Naive thymus-derived CD4-positive, alpha-beta T cell (primary cell): ENCODE measurements at places on chromosomes 12 and 14. TPM values are rescaled to one million over a fixed set of nuclear protein-coding genes. Genes with fewer than 3 reads are reported as not detected.

- H3K27me3 ChIP-seq = no peaks in the 10 kb centered on the region
- H3K27ac ChIP-seq = no peak overlapping the region
- H3K4me3 ChIP-seq = no peak overlapping the region
- peaks cover 1% of the 10 kb centered on the region for H3K4me1 ChIP-seq
- no peaks in the 10 kb centered on the region for H3K36me3 ChIP-seq
- no peak for DNase-seq
Measured at GRCh38 chr12:11677752-11678151, 28.3 kb downstream of the ETV6 start.

DNA sequence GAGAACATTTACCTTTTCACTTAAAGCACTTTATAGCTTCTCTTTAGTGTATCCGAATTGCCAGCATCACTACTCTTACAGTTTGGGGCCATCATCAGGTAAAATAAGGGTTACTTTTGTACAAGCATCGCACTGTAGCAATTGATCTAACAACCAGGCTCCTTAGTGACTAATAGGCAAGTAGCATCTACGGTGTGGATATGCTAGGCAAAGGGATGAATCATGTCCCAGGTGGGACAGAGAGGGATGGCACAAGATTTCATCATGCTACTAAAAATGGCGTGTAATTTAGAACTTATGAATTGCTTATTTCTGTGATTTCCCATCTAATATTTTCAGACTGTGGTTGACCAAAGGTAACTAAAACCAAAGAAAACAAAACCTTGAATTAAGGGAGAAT, 582.3 kb downstream of the KCNH5 start:
- DNase-seq = no peak
- H3K4me1 ChIP-seq = no peaks in the 10 kb centered on the region
- no peak overlapping the region for H3K4me3 ChIP-seq
- H3K27ac ChIP-seq = no peak overlapping the region

GRCh38 chr12:15714256-15714655, 74.9 kb downstream of the EPS8 start:
- H3K4me1 ChIP-seq = no peaks in the 10 kb centered on the region
- no peak overlapping the region for H3K4me3 ChIP-seq
- H3K27me3 ChIP-seq = no peaks in the 10 kb centered on the region
- no peaks in the 10 kb centered on the region for H3K36me3 ChIP-seq
- no peak for DNase-seq

DNA sequence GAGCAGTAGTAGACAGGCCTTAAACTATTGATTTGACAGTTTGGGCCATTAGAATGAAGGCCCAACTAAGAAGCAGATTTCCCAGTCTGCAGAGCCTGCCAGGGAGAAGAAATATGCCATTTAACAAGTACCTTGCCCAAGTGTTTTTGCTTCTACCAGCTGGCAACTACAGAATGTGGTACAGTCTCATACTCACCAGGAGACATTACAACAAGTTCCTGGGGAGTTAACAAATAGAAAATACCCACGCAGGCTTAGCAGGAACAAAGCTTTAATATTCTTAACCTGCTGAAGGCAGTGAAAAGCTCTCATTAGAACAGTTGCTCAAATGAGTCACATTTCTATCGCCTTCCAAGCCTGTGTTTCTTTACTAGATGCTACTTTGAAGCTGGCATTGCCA, 241.0 kb downstream of the TMEM117 start:
- no peaks in the 10 kb centered on the region for H3K4me1 ChIP-seq
- no peak overlapping the region for H3K4me3 ChIP-seq
- no peak for DNase-seq
- H3K27me3 ChIP-seq = no peaks in the 10 kb centered on the region
- no peak overlapping the region for H3K27ac ChIP-seq

YEATS4 gene
- 55.4 TPM for polyA plus RNA-seq

RPL10L gene
- polyA plus RNA-seq = not detected
